ENCODE measurements at places on chromosomes 13 and 19.

GRCh38 chr13:32378012-32378411 is 49.9 kb downstream of the N4BP2L1 start:
- DNase-seq = no peak

GRCh38 chr13:41006306-41006705 is 12.8 kb downstream of the ELF1 start:
- peak; percentile 43 for DNase-seq

- DNase-seq = no peak
Measured at GRCh38 chr13:28478127-28478526, 16.8 kb downstream of the FLT1 start.

DNA sequence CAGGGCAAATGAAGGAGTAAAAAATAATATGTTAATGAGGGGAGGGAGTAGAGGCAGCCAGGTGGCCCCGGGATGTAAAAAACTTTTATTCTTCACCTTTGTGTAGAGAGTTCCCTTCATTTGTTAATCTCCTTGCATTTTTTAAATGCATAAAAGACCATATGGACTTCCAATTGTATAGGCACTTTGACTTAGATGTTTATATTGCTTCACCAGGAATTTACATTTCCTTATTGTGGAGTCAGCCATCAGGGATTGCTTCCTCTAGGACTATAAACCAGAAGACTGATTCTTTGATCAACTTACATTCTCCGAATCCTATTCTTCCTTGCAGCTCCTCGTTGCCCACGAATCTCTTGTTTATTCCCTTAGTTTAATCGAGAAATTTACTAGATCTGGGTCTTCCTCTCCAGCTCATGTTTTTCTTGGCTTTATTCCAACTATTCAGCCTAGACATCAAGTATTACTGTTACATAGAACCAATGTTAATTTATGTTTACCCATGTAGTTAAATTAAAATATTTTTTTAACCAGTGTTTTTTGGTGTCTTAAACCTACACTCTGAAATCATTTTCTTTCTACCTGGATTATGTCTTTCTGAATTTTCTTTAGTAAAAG is 1187.0 kb upstream of the SLC10A2 start:
- DNase-seq = no peak

DNA sequence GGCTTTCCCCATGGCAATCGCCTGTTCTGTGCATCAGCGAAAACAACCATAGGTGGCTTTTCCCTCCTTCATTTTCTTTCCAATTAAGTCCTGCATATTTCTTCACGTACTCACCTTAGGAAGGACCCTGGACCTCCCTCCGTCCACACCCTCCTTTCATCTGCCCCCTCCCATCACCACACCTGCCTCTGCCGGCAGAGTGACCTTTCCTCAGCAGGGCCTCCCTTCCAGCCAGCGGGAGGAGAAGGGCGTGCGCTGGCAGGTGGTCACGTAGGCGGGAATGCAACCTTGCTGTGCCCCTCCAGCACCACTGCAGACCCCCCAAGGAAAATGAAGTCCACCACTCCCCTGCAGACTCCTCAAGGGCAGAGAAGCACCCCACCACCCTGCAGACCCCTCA is 61.1 kb downstream of the GSX1 start:
- DNase-seq = no peak

DNA sequence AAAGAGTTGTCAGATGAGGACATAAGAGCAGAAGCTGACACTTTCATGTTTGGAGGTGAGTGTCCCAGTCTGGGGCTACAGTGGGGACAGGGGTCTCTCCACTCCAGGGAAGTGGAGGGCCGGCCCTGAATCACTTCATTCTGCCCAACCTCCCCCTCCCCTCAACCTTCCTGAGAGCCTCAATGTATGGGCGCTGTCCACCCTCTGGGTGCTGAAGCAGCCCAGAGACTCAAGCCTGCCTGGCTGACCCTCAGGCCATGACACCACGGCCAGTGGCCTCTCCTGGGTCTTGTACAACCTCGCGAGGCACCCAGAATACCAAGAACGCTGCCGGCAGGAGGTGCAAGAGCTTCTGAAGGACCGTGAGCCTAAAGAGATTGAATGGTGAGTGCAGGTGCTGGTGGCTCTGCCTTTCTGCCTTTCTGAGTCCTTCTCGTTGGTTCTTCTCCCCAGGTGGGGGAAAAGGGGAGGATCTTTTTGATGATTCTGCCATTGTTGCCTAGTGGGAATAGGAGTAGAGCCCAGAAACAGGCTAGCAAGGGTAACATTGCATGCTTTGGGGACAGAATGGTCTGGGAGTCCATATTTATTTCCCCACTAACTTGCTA is 8.8 kb downstream of the CYP4F8 start:
- DNase-seq = no peak

Data from hematopoietic multipotent progenitor cell treated with erythropoietin and hydrocortisone succinate and interleukin-3 and kit ligand, for 17 days (in vitro differentiated cells).